ENCODE measurements at places on chromosomes 7 and 10. TPM values are rescaled to one million over a fixed set of nuclear protein-coding genes. Genes with fewer than 3 reads are reported as not detected.

- DNase-seq, result peak; percentile 25
Observed at GRCh38 chr7:42014625-42015618, 222.1 kb downstream of the GLI3 start.

DNA sequence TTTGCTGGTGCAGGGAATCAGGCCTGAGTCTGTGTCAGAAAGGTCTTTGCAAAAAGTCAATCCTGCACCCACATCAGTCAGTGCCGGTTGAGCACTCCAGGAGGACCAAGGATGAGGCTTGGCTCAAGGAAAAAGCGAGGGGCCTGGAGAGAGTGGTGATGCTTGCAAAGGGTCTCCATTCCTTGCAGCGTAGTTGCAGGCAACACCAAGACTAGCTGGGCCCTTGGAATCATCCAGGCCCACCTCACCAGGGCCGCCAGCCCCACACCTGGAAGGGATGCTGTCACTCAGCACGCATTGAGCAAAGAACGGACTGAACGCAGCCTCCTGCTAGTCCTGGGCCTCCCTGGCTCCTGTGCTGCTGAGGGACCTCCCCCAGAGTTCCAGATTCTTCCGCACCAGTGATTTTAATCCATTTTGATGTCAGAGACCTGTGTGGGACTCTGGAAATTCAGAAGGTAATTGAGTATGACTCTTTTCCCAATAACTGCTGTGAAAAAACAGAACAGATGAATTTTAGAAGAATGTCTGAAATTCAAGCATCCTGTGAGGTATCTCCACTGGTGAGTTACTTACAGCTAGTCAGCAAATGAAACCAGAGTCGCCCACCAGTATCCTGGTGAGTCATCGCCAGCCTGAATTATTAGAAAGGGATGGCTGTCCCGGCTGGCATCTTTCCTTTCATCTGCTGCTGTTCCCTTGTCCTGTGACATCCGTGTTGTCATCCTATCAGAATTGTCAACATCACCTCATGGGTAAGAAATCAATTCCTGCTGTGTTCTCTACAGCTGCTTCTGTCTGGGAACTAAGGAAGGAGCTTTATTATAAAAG, 150.8 kb upstream of the NPS start:
- no peak for DNase-seq

DNA sequence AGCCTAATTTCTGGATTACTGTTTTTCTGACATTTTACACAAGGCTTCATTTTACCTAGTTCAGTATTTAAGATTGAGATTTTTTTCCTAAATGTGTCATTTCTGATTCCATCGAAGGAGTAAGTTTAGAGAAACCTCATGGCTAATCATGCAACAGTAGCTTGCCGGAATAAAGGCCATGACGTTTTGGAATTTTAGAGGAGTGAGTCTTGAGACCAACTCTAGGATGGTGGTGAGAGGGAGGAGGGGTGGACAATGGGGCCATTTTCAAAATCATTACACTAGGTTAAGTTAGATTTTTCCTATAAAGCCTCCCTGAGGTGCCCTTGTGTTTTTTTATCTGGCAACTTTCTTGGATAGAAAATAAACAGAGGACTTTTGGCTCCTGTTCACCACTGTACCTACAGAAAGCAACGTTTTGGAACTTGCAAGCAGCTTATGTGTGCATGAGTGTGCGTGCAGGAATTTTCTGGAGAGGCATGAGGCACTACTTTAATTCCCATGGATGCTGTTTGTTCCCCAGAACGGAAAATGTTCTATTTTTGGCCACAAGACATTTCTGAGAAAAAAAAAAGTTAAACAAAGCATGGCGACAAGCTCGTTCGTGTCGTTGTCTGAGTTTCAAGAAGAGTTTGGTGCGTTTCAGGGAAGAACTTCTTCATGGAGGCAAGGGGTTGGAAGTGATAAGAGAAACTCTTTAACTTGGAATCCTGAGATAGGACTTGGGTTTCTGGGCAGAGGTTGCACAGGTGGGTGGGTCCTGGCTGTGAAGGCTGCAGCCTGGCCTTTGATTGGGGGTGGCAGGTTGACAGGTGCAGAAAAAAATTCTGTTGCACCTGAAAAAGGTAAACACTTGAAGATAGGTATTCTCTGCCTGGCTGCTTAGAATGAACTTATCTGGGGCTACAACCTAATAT, 178.1 kb downstream of the PTEN start:
- no peak for DNase-seq

DNA sequence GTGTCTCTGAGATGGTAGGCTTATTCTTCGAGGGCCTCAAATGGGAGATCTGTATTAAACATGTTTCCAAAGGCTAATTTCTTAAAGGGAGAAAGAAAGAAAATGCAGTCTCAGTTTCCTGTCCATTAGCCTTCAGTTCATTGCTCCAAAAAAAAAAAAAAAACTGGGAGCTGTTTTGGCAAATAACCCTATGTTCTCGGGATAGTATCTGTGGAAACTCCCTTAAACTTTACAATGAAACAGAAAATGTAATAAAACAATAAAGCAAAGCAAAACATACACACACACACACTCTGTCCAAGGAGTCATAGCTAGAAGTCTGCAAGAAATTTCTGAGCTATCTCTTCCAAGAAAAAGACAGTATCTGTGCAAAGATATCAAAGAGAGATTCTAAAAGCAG, 172.5 kb upstream of the CELF2 start:
- DNase-seq, result no peak

GRCh38 chr7:125834421-125834820, 904.8 kb upstream of the POT1 start:
- DNase-seq, result no peak

DNA sequence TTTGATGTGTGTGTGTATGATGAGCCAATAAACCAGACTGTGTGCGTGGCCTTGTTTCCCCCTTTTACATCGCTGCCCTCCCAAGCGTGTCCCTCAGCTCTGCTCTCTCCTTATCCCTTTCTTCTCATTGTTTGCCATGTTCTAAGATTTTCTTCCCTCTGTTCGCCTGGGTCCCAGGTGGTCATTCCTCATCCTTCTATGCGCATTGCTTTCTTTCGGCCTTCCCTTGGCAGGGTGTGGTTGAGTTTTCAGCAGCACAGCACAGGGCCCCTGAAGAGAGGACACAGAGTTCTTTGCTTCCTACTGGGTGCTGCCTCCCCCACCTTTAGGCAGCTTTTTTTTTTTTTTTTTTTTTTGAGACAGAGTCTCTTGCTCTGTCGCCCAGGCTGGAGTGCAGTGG, 23.1 kb downstream of the GBX1 start:
- DNase-seq, result no peak

GRCh38 chr10:124626759-124627380, 117.3 kb downstream of the FAM53B start:
- DNase-seq, result no peak

The TRIM50 gene
- total RNA-seq, result not detected

The ZP3 gene
- 4.5 TPM for total RNA-seq

All from prostate gland (tissue), 2 donors.